ENCODE measurements at places on chromosomes 3 and 15.

DNA sequence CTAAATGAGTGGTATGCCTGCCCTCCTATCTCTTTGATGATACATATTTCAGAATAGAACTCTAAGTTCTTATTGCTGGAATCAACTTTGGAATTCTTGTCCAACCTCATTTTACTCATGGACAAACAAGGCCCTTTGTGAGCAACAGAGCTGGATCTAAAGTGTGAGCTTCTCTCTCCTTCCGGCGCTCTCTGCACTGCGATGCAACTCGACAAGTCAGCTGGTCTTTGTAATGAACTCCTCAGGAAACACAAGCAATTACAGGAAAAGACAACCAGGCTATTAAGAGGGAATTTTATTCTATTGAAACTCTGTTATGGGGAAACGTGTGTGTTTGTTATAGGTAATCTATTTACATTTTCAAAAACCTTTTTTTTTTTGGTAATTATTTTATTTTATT, 20.3 kb upstream of the NRROS start:
- no peak for DNase-seq

DNA sequence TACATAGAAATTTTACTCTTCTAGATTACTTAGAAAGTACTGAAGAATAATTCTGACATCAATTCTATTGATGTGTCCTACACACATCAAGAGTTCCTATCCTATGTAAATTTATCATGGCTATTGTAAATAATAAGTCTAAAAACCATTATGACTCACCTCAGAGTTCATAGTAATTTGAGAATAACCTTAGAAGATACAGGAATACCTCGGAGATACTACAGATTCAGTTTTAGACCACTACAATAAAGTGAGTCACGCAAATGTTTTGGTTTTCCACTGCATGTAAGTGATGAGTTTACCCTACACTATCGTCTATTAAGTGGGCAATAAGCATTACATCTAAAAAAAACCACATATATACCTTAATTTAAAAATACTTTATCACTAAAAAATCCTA, 74.8 kb downstream of the NR1I2 start:
- DNase-seq, result no peak

DNA sequence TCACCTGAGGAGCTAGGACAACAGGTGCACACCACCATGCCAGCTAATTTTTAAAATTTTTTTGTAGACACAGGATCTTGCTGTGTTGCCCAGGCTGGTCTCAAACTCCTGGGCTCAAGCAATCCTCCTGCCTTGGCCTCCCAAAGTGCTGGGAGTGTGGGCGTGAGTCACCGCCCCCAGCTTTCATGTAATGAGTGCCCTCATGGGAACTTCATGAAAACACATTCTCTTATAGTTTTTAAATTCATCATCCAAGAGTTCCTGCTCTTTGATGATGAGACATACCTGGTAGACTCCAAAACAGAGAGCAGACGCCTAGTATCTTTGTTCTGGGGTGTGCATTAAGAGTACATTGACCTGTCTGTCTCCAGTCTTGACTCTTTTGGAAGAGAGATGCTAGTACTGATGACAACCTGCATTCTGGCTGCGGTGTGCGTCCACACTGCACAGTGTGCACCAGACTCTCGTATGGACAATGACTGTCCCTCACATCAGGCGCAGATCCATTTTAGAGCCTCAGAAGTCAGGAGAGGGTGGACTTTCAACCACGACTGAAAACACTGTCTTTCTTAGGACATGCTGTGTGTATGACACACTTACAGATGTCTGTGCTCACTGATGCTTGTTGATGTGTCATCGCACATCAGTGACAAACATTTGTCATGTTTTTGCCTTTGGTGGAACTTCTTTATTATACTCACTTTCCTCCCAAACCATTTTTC, 2.0 kb downstream of the NRROS start:
- DNase-seq, result no peak

- DNase-seq, result no peak
These were observed 507.8 kb downstream of the TUSC7 start for GRCh38 chr3:117217355-117217754.

GRCh38 chr15:49589030-49589429, 31.6 kb downstream of the FAM227B start:
- no peak for DNase-seq

DNA sequence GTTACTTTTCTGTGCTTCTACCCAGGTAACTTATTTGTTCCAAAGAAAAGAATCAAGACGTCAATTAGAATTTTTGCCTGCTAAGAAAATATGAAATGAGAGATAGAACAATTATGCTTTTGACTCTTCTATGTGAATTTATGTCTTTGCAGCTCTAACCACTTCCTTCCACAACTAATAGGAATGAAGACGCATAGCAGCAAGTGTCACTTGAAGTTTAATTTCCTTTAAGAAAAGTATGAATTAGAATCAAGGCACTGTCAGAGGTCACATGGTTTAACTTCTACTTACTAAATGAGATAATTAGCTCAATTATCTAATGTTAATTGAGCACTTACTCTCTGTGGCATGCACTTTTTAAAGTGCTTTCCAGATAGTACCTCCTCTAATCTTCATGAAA, 3.3 kb downstream of the WDR49 start:
- no peak for DNase-seq

GRCh38 chr3:66819993-66820501, 178.1 kb upstream of the KBTBD8 start:
- DNase-seq, result no peak

- DNase-seq, result no peak
These were observed 677.0 kb downstream of the AGBL1 start for GRCh38 chr15:86756688-86757087.

DNA sequence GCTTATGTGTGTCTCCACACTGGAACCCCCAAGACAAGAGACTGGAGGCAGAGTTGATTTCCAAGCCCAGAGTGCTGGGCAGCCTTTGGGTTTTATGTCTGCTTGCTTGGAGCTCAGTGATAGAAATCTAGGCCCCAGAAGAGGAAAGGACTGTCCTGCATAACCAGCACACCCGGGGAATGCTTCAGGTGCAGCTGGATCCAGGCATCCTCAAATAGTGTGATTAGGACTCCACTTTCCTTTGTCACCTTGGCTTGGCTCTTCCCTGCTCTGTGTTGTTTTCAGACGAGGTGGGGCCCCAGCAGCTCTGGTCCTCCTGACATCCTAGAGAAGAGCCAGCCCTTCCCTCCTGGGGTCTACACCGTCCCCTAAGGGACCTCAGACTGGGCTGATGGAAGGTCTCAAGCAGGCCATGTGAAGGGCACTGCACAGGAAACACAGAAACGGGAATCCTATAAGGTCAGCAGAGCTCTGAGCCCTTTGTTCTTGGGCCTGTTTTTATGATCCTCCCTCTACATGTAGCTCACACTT, 143.7 kb downstream of the TJP1 start:
- no peak for DNase-seq

DNA sequence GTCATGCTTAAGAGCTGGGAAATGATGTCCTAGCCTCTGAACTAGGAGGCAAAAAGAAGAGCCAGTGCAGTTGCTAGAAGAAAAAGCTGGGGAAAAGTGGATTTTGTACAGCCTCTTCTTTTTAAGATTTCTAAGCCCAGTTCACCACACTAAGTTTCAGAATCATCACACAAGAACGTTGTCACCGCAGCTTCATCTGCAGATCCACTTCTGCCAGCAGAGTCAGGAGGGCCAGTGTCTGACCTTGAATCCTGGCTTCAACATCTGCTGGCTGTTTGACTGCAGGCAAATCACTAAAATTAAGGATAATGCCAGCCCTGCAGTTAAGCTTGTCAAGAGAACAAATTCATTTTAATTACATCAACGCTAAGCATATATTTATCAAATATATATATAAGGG, 36.2 kb downstream of the HDC start:
- DNase-seq, result peak; percentile 54

- DNase-seq, result no peak
These were observed 62.7 kb downstream of the TIGIT start for GRCh38 chr3:114356525-114356924.

DNA sequence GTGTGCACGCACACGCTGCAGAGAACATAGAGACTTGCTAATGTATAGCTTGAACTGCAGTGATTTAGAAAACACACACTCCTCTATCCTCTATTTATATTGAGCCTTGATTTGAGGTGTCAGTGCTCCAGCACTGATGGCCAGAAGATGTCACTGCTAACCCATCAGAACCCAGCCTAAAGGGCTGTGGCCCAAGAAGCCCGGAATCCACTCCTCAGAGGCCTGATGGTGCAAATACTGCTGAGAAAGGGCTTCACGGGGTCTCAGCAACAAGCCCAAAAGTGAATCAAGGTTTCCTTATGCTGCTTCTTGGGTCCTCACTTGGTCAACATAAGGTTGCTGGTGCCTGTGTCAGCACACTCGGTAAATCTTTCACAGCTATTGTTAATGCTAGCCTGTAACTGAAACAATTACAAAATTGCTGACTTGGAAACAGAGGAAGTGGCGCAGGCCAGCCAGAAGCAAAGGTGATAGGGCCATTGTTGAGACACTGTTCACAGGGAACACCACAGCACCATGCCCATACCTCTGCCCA, 60.3 kb downstream of the HEG1 start:
- peak; percentile 18 for DNase-seq

DNA sequence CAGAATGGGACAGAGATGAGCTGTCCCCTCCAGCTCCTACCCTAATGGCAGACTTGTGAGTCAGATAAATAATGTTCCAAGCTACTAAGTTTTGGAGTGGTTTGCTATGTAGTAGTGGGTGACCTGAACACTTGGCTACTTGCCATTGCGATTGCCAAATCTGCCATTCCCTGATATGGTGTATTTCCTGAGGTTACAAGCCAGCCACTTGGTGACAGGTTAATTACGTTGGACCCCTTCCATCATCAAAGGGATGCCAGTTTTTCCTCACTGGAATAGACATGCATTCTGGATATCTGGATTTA, 33.6 kb downstream of the MORF4L1 start:
- peak; percentile 91 for DNase-seq

DNA sequence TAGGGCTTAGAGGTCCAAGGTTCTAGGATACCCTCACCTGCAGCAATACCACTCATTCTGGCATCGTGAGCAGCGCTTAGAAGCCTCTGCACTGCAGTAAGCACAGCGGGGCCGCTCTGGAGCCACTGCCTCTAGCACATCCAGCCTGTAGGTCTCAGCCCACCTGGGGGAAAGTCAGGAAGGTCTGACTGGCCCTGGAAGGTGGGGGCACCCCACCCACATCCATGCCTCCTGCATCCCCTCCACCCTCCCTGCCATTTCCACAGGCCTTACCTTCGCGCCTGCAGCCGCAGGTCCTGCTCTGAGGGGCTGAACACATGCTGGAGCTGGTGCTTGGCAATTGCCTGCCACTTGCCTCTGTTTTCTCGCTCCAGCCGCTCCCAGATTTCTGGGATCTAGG, 901 bp upstream of the RASSF1 start:
- no peak for DNase-seq

DNA sequence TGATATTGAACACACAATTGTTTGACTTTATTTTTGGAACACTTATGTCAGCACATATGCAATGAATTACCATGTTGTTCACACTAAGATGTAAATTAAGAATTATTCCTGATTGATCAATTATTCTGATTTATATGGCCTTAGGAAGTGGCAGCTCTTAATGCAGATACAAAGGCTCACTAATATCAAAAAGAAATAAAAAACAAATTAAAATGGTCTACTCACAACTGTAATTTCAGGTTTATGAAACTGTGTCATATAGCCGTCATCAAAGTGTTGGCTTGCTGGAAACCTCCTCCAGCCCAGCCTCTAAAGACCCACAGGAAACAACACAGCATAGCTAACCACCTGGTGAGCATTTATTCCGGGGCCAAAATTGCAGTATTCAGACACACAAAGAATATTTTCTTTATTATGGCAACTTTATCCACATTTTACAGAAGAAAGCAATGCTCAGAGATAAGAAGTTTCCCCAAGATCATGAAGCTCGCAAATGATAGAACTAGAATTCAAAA, 33.4 kb downstream of the PDZRN3 start:
- no peak for DNase-seq

DNA sequence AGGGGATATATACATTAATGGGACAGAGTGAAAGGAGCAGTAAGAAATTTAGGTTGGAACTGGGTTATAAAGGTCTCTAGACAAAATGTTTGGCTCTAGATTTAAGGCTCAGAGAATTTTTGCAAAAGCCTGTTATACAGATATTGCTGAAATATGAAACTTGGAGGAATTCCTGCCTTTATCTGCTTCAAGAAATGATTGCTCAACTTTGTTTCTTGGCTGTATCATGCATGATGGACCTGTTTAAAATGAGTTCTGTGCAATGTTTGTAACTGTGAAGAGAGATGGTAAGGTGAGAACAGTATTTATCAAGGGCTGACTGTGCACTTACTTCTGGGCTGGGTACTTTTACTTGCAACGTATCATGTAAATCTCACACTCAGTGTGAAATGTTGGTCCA, 3.3 kb downstream of the CRYBG3 start:
- DNase-seq, result no peak

- no peak for DNase-seq
These were observed 171.0 kb upstream of the SMAD3 start for GRCh38 chr15:66894363-66894762.

DNA sequence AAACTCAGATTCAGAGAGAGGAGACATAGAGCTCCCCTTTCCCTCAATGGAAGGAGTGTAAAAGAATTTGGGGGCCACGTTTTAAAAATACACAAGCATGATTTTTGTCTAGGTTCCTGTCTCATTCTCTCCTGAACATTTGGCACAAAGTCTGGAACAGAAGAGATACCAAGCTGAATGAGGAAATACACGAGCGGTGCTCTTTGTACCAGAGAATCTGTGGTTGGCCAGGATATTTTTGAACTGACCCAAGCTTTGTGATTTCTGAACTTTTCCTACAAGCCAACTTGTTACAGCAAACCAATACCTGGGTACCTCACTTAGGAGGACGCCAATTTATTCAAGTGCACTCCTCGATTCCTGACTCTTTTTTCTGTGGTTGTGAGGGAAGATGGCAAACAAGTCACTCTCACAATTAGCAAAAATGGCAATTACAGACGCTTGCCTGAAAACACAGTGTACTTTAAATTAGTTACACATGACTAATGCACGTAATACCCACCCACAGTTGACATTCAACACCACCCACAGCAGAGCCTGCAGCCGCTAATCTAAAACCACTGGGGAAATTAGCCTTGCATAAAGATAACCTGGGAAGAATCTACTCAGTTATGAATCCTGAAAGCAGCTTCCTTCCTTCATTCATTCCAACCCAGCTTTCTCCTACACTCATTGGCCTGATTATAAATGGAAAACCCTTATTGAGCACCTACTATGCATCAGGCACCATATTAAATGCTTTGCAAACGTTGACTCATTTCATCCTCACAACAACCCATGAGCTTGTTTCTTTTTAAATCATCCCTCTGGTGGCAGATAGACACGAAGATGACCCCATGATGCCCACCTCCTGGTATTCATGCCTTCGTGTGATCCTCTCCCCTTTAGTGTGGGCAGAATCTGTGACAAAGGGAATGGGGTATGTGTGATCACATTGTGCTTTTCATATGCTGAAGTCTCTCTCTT, 293.5 kb downstream of the KBTBD8 start:
- no peak for DNase-seq

DNA sequence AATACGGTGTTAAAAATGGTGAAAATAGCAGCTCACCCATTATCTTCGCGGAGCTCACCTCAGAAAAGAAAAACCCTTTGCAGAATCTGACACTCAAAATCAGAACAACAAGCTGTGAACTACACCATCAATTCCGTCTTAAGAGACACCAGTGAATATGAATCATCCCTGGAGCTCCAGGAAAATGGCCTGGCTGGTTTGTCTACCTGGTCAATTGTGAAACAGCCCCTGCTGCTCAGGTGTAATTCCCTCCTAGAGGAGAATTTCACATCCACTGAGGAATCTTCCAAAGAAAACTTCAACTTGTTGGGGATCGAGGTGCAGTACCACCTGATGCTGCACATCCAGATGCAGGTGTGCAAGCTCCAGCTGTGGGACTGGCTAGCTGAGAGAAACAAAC, 3.0 kb upstream of the XRN1 start:
- no peak for DNase-seq
